Activated CD4-positive, CD25-positive, alpha-beta regulatory T cell treated with anti-CD3 and anti-CD28 coated beads, Interleukin-2, amount 50 U/mL, for 72 hours (primary cell): ENCODE measurements at places on chromosomes 3 and 15.

GRCh38 chr3:50671331-50671730 lies 3.4 kb upstream of the DOCK3 start:
- DNase-seq: no peak

DNA sequence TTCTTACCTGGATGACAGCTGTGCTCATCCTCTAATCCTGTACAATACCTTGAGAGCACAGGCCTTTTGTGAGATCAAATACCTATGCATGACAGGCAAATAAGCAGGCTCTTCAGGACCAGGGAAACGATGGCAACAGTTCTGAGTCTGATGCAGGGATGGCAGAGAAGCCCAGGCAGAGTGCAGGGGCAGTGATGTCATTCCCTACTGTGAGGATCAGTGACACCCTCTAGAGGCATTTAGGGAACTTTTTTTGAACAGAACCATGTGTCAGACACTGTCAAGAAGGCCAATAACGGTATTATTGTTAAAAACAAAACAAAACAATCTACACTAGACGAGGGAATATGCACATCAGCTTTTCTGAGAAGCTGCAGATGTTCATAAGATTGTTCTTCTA lies 314.8 kb upstream of the CTDSPL start:
- no peak for DNase-seq

DNA sequence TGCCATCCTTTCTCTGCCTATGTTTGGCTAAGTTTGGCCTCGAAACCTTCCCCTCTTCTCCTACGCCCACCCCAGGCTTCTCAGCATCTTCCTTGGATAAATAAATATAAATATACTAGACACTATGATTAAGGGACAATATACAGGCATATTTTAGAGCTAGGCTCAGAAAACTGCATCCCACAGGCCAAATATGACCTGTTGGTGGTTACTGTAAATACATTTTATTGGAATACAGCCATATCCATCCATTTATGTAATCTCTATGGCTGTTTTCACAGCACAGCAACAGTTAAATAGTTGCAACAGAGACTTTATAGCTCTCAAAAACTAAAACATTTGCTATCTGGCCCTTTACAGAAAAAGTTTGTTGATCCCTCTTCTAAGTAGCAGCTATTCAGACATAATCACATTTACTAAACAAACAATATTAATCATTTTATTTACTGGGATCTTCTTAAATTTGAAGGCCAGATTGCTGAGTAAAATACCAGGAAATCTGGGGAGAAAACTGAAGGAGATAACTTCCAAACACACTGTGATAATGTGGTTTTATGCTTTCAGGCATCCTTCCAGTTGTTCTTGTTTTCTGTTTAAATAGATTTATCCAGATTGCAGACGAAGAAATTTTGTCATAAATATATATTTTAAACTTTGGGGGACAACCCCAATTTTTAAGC lies 269.7 kb upstream of the THRB start:
- no peak for DNase-seq

DNA sequence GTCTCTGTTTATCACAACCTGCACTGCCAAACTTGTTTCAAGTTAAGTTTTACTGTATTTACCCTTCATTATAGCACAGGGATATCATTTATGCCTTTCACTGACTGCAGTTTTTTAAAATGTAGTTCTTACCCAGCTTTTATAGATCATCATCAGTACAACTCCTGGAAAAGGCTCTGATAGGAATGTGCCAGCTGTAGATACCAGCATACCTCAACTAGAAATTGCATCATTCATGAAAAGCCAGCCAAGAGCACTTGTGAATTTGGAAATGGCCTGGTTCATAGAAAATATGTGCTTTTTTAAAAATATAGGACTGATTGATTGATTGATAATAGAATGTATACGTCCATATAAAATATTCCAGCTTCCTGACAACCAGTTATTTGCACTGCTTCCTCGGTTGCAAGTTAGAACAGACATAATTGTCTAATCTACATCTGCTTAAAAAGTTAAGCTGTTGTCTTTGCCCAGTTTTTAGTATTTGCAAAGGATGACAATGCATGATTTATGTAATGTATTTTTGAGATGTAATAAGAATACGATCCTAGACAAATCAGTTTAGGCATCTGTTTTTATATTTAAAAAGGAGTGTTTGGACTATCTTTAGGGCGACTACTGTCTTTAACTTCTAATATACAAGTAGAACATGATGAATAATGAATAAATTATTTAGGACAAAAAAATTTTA lies 58.5 kb downstream of the DCUN1D1 start:
- no peak for DNase-seq

DNA sequence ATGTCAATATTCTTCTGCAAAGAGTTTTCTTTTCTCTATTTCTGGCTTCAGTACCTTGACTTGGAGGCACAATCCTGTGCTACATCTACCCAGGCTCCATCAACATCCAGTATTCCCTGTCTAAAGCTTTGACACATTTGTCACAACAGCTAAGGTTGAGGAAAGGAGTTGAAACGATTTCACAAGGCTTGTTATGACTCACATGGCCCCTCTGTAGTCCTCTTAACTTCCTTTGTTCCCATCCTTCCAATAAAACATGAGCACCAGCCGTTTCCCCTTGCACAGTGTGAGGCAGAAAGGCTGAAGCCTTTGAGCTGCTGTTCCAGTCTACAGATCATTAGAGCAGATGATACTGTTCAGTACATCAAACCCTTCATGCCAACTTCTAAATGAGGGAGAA lies 163.0 kb upstream of the TMCO5A start:
- DNase-seq: no peak

GRCh38 chr3:163450698-163451097 lies 1627.6 kb downstream of the SI start:
- no peak for DNase-seq

GRCh38 chr3:43852066-43852465 lies 161.3 kb downstream of the ABHD5 start:
- no peak for DNase-seq

GRCh38 chr15:60000824-60001609 lies 3.1 kb upstream of the FOXB1 start:
- DNase-seq: no peak

- DNase-seq: no peak
These were observed 25.0 kb downstream of the ANXA2 start for GRCh38 chr15:60372756-60373155.

DNA sequence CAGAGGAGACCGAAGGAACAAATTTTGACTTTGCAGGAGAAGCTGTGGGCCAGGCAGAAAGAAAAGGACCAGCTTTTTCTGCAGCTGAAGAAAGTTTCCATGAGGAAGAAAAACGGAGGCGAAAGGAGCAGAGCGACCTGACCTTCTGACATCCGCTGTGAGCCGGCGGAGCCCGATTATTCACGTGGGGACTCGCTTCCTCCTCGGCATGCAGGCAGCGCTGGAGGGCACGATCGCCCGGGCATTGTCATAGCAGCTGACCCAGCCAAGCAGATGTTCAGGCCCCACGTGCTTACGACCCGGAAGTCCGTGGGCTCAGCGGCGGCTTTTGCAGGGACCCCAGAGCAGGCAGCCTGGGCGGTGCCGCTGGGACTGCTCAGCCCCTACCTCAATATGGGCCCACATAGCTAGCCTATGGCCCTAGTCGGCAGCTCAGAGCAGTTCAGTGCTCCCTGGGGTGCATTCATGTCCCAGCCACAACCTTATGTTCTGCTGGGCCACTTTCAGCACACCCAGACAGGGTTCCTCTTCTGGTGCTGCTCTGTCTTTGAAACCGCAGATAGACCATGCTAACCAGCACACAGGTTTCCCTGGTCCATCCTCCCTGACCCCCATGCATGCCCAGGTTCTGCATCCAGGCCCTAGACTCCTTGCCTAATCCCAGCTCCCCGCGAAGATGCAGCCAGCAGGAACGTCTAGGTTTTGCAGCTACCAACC lies 10.5 kb upstream of the EIF4A2 start:
- DNase-seq: peak; percentile 75

DNA sequence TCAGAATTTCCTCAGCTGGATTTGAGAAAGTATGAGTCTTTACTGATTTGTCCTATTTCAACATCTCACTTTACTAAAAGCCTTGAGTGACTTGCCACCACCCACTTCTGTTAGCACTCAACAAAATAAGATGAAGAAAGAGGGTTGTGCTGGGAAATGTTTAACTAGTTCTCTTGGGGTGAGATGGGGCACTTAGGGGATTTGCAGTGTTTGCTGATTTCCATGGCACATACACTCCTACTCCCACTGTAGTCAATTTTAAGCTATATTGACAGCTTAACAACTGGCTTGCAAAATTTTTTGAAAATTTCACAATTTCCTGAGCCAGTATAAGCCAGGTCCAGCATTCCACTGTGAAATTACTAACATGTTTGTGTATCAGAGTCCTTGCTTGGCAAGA lies 463.1 kb upstream of the ARHGEF26 start:
- DNase-seq: no peak

DNA sequence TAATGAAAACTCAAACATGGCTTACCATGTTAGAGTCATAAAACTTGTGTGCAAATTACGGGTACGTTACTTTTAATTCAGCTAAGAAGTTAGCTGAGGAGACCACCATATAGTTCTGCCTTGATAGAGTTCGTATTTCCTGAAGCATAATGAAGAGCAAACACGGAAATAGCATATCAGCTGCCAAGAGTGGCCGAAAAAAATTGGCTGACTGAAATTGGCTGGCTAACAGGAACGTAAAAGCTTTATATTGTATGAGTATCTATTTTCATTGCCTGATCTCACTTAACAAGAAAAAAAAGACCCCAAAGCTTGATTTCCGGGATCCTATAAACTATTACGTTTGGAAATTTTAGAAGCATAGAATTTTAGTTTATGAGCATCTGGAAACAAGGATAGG lies 1222.9 kb downstream of the ZPLD1 start:
- DNase-seq: no peak

- no peak for DNase-seq
These were observed 16.8 kb downstream of the EXOSC7 start for GRCh38 chr3:44992555-44993470.

DNA sequence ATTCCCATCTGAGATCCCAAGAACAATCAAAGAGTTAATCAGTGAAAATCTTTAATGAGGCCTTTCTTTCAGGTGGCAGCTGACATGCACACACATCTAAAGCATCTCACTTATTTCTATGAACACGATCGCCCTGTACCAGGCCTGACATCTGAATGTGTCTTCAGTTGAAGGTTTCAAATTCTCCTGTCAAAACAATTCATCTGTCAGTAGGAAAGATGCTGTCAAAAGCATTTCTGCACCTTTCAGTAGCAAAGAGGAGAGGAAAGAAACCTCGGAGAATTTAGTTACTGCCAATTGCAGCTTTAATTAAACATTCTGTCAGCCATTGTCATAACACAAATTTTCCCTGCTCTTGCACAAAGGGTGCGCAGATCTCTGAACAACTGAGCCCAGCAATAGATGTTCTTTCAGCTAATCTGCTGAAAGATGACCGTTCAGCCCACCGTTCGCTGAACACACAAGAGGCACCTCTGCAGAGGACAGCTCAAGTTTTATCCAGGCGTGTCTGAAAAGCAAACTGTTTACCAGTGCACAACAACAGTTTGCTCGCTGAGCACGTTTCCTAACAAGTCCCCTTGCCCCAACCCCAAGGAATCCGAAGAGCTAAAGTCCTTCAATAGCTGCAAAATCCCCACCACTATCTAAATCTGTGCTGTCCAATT lies 34.1 kb downstream of the LRIG1 start:
- no peak for DNase-seq

DNA sequence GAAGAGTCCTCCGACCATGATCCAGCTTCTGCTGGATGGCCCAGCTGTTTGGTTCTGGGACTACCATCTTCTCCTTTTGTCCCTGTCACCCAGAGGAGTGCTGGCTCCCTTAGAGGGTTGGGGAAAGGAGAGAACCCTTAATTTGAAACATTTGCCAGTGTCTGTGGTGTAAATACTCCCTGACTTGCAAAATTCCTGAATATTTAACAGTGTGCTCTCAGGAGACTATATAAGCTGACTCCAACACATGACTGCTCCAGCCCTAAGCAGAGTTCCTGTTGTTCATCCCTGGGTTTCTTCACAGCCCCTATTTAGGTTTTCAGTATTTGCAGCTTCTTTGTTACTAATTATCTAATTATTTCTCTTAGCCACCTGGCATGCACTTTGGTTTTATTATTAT lies 133.1 kb downstream of the CPNE4 start:
- DNase-seq: no peak

GRCh38 chr3:115359536-115359935 lies 212.4 kb upstream of the ZBTB20 start:
- DNase-seq: no peak

DNA sequence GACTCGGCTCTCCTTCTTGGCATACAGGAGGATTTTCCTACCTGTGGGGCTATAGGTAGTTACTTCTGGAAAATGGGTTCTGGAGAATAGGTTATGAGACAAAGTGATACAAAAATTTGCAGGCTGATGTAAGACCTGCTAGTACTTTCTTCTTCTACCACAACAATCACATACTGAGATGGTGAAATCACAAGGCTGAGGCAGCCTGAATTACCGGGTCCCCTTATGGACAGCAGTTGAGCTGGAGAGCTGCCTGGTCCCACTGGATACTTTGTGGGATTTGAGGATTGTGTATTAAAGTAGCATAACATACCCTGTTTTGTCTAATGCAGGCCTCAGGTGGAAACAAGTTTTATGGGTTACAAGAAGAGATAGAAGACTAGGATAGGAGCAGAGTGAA lies 86.5 kb upstream of the FAM98B start:
- DNase-seq: no peak

- DNase-seq: no peak
These were observed 222.3 kb downstream of the ZMAT3 start for GRCh38 chr3:178849199-178849910.

- DNase-seq: no peak
These were observed 215.9 kb downstream of the THSD4 start for GRCh38 chr15:71331173-71331572.

GRCh38 chr3:38960953-38961622 lies 90.7 kb downstream of the SCN11A start:
- DNase-seq: no peak

DNA sequence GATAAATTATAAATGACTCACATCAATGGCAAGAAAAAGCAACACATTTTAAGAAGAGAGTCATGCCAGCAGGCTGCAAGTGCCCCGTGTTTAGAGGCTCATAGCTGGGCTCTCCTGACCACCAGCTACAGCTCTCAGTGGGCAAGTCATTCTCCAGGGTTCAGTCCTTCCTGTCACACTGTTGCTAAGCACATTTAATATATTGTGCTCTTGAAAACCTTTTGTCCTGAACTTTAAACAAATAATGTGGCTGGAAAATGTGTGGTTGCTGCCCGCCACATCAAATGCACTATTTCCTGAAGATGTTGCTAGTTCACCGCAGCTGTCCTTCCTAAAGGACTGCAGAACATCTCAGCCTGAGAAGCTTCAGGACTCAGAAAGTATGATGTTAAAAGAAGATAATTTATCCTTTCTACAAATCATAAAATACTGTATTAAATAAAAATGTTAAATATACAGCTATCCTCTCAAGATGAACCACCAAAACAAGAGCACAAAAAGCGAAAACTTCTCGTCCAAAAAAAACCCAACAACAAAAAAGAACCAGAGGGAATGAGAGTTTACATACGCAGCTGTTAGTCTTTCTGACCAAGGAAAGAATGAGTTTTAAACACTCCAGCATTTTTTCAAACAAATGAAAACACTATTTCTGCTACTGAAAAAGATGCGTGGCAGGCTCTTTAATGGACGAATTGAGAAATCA lies 951 bp downstream of the TARS3 start:
- peak; percentile 31 for DNase-seq
